CD4-positive, alpha-beta T cell treated with Interleukin-1 beta for 1 hour (primary cell): ENCODE measurements at places on chromosomes 16 and 17.

DNA sequence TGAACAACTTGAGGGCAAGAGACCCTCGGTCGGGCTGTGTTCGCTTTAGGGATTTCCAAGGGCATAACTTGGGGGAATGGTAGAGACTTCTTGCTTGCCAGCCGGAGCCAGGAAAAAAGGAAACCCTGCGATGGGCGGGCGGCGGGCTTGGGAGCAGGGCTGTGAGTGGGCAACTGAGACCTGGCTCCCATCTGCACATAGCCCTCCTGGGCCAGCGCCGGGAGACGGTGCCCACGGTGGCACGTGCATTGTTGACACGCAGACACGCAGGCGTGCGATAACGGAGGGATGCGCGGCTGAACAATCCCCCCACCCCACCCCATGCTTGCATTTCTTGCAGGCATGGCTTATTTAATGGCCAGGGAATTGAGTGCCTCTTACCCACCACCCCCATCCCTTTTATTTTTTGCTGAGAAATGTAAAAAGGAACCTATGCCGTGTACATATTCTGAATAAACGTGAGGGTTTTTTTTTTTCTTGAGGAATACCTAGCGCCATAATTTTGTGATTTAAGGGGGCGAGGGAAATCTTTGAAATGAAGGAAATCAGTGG lies 17.1 kb upstream of the ZFHX3 start:
- DNase-seq = no peak

- DNase-seq = peak; percentile 16
Measured at GRCh38 chr17:57086069-57086930, 1.3 kb downstream of the AKAP1 start.

DNA sequence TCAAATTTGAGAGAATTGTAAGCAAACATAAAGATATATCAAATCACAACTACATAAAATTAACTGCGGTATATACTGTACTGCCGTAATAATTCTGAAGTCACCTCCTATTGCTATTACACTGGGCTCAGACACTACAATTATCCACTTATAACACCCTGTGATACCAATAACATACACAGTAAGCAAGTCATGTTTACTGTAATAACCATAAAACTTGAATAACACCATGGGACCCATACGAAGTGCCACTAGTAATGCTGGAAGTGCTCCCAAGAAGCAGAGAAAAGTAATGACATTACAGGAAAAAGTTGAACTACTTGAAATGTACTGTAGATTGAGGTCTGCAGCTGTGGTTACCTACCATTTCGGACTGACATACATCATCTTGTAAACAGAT lies 24.0 kb downstream of the CMC2 start:
- no peak for DNase-seq

DNA sequence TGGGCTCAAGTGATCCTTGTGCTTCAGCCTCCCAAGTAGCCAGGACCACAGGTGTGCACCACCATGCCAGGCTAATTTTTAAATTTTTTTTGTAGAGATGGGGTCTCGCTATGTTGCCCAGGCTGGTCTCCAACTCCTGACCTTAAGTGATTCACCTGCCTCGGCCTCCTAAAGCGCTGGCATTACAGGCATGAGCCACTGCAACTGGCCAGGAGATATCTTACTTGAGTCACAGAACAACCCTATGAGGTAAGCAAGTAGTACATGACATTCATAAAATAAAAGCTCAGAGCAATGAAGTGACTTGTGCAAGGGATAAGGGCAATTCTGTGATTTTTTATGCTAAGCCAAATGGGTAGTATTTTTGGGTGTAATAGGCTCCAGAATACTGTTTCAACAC lies 57.3 kb downstream of the CDC27 start:
- DNase-seq = no peak

GRCh38 chr17:51500454-51500853 lies 240.1 kb downstream of the UTP18 start:
- DNase-seq = no peak

- no peak for DNase-seq
Measured at GRCh38 chr17:71878998-71879397, 241.8 kb upstream of the SOX9 start.

DNA sequence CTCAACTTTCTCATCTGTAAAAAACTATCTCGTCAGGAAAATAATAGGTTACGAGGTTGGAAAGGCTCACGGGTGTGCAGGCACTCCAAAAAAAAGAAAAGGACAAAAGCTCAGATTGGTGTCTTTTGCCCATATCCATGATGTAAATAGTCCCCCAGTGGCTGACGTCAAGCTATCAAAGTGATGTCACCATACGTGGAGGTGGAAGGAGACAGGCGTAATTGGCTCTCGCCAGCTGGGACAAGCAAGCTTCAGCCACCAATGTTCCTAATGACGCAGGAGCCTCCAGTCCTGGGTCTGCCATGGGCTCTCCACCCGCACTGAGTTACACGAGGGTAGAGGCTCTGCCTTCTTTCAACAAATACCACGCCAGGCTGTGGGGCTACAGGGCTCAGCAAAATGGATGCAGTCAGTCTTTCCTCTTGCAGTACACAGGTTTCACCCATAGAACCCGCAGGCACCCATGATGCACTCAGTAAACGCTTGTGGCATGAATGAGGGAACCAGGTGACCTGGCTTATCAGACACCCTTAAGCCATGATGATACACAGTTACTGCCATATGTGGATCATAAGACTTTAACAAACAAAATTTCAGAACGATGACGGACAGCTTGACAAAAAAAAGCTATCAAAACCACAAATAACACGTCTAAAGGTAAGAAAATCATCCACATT lies 50.5 kb downstream of the COTL1 start:
- DNase-seq = no peak

- DNase-seq = no peak
Measured at GRCh38 chr17:52202520-52203080, 44.1 kb upstream of the CA10 start.

DNA sequence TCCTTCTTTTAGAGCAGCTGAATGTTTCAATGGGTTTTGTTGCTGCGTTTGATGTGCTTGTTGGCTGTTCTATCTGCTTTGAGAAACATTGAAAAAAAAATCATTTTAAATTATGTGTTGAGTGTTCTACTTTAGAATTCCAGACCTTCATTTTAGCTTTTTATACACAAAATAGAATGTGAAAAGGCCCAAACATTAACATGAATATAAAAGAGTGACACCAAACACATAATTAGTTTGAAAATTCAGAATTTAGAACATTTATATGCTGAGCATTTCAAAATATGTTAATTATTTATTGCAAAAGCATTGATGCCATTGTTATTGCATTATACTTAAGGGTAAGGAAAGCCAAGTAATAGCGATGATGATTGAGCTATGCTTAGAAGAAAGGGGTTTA lies 2.9 kb downstream of the NFAT5 start:
- DNase-seq = no peak

DNA sequence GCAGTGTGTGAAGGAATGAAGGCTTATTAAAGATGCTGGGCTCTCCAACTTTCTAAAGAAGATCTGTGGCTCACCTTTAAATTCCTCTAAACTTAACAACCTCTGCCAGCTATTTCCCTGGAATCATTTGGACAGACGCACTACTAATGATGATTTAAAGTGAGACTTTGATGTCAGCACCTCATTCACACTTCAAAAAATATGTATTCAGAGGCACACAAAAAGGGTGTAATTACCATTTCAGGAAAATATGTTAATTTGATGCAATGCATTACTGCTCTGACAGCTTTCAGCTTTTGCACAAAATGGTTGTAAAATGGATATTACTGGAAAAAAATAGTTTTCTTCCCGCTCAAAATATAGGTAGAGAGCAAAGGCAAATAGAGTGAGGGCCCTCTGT lies 423.9 kb upstream of the ASIC2 start:
- no peak for DNase-seq

GRCh38 chr17:49496183-49496866 lies 1.2 kb downstream of the NGFR start:
- peak; percentile 83 for DNase-seq

DNA sequence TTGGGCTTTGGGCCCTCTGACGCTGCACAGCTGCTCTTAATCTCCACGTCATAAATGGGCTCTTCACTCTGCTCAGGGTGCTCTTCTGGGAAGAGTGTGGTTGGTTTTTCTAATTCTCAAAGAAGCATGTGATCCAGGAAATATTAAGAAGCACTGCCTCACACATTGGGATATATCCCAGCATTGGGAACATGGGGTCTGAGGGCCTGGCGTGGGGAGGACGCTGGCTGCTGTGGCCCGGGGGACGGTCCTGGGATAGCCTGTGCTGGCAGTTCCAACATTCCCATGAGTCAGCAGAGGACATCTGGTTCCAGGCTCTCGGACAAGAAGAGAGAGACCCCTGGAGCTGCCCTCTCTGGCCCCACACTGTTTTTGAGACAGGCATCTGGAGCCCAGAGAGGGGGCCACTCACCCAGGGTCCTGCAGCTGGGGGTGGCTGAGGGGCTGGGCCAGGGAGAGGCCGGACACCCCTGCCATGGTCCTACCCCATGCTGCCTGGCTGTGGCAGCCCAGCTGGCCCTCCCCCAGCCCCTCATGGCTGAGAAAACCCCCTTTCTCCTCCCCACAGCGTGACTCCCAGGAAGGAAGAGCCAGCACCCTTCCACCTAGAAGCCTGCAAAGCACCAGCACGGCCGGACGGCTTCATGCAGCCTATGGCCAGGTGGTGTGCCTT lies 58.8 kb downstream of the NT5M start:
- no peak for DNase-seq

DNA sequence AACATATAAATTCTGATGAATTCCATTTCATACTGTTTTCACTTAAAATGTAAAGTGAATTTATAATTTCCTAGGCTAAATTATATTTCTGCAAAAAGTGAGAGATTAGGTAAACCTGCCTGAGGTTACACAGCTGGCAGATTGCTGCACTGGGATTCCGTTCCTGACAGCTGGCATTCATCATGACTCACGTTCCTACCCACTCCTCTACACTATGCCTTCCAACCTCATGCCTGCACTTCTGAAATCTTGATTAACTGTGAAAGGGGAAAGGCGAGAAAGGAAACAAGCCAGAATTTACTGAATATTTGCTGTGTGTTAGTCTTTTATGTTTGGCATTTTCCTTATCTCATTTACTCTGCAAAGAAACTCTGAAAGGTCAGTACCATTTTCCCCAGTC lies 73.3 kb upstream of the MON1B start:
- DNase-seq = no peak

GRCh38 chr17:37019117-37019740 lies 70.5 kb downstream of the AATF start:
- DNase-seq = no peak

GRCh38 chr16:49920397-49920796 lies 64.5 kb upstream of the ZNF423 start:
- DNase-seq = no peak

GRCh38 chr16:565419-566330 lies 1.1 kb upstream of the NHLRC4 start:
- no peak for DNase-seq

DNA sequence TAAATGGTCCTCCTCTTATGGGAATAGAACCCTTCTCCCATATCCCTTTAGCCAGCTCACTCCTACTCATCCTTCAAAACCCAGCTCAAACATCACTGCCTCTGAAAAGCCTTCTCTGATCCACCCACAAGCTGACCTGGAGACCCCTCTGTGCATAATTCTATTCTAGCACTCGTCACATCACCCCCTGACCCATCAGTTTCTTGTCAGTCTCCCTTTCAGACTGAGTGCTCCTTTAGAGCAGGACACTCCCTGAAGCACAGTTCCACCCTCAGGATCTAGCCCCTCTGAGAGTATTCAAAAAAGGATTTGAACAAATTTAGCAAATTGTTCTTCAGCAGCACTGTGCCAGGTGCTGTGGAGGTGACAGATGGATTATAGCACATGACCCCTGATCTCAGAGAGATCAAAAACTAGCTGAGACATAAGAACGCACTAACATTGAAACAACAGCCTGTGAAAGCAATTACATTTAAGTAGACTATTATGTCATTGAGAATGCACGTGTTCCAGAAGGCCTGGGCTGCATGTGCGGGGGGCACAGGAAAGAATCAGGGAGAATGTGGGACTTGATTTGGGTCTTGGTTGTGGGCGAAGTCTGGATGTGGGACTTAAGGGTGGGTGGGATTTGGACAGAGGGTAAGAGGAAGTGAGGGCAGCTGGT lies 43.5 kb downstream of the MRPS23 start:
- DNase-seq = no peak

- DNase-seq = no peak
Measured at GRCh38 chr17:73359987-73360410, 48.2 kb upstream of the CDC42EP4 start.

GRCh38 chr17:78132084-78132676 lies 1.6 kb downstream of the TMC8 start:
- peak; percentile 88 for DNase-seq

DNA sequence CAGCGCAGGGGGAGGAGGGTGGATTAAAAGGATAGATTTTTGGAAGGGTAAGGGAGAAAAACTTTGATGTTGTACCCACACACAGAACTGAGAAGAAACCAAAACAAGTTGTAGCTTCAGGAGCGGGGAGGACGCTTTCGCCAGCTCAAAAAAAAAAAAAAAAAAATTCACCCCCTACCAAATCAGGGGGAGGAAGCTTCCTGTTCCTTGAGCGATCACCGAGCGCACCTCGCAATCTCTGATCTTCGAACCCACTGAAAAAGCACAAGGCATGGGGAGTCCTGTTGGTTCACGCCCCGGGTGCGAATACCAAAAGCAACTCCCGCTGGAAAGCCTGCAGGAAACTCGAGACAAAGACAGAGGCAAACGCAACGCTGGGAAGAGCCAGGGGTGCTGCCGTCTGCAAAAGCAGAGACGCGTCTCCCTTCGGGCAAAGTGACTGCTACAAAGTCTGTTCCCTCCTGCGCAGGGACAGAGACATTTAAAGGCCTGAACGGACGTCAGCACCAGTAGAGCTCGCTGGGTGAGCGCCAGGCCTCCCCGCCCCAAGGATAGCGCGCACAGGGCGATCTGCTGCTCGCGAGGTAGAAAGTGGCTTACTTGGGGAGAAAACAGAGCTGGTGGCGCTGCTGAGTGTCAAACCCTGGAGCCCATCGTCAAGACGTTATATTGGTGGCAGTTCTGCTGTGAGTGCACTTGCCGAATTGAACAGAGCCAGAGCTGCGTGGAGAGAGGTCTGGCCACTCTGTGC lies 190.4 kb downstream of the USP22 start:
- peak; percentile 8 for DNase-seq

DNA sequence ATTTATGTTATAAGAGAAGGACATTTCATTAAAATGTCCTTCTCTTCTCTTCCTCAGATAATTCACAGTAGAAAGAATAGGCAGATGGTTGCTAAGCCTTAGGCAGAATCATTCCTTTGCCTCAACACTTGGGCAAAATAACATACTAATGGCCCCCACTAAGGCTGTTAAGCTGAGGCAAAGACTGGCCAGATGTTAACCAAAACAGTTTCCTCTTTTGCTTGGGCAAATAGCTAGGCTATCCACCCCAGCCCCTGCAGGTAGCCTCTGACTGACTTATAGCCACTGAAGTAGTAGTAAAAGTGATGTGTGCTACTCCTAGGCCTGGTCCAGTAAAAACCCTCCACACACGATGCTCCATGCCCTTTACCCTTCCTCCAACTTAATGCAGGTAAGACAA lies 55.2 kb downstream of the SPAG9 start:
- DNase-seq = no peak

DNA sequence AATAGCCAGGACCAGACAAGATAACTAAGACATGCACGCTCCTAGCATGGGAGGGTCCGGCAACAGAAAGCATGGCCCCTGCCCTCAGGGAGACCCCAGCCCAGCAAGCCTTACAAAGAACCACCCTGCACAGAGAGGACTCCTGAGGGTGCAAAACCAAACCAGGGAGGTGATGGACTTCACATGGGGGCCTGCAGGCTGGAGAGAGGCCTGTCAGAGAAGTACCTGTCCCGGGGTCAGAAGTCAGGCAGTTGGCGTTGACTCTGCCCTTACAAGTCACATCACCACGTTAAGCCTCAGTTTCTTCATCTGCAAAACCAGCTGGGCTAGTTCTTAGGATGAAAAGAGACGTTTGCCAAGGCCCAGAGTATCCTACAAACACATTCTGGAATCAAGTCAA lies 4.7 kb downstream of the OTOP2 start:
- DNase-seq = no peak

GRCh38 chr17:58006560-58006923 lies 504 bp downstream of the SRSF1 start:
- no peak for DNase-seq
